Hematopoietic multipotent progenitor cell treated with erythropoietin and hydrocortisone succinate and interleukin-3 and kit ligand, for 8 days (in vitro differentiated cells): ENCODE measurements at places on chromosomes 3 and 15.

DNA sequence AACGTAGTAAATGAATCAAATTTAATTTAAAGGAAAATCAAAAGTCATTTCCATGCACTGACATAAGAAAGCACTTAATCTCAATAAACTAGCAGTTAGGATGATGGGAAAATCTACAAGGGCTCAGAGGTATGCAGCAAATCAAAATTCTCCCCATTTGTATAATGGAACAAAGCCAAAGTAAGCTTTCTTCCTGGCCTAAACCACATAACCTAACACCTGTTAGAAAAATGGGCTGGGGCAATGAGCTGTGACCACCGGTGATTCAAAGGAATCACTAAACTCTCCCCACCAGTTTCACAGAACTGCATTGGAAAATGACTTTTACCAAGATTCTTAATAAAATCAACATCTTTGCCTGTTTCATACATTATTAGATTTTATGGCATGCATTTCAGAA lies 1024.3 kb downstream of the FHIT start:
- DNase-seq = no peak

DNA sequence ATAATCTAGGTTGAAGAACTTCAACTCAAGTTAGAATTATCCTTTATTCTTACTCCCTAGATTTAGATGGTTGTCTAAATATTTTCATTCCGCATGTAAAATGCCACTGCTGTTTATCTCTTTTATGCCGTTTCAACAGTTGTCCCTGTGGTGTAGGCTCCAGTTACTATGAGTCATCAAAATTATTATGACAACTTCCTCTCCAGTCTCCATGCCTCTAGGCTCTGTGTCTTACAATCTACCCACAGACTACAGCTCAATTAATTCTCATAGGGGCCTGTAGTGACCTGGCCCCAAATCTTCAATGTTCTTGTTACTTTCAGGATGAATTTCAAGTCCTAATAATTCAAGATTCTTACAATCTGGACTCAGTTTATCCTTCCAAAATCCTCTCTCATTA lies 105.8 kb upstream of the UNC13C start:
- peak; percentile 7 for DNase-seq

GRCh38 chr3:164221297-164221696 lies 857.0 kb downstream of the SI start:
- DNase-seq = no peak

DNA sequence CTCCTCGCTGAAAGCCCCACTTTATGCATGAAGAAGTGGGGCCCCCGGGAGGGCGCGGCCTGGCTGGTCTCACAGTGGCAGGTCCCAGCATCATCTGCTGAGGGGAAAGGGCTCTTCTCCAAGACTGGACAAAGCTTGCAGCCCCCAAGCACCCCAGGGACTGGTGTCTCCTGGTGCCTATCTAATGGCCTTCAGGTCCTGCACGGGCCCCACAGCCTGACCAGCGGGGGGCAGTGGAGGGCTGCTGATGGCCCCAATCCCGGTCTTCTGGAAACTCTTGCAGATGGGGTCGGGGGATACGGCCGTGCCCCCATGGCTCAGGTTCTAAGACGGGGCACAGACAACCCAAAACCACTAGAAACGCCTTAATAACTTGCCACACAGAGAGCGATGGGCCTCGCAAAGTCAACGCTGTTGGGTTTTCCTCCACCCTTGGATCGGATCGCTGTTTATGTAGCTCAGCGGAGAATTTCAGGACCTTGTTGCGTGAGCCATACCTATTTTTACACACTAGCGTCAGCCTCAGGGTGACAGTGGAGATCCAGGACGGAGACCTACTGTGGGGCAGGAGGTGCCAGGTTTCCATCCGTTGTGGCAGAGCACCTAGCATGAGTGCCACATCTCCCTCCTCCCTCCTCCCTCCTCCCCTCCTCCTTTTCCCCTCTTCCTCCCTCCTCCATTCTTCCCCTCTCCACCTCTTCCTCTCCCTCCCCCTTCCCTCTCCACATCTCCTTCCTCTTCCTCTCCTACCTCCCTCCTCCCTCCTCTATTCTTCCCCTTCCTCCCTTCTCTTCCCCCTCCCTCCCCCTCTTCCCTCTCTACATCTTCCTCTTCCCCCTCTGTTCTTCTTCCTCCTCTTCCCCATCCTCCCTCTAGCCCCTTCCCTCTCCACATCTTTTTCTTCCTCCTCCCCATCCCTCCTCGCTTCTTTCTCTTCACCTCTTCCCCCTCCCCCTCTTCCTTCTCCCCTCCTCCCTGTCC lies 79.3 kb upstream of the ALDH1L1 start:
- peak; percentile 33 for DNase-seq

GRCh38 chr3:195443391-195443989 lies 670 bp upstream of the ACAP2 start:
- DNase-seq = no peak

GRCh38 chr3:36738702-36739101 lies 25.7 kb downstream of the DCLK3 start:
- no peak for DNase-seq

DNA sequence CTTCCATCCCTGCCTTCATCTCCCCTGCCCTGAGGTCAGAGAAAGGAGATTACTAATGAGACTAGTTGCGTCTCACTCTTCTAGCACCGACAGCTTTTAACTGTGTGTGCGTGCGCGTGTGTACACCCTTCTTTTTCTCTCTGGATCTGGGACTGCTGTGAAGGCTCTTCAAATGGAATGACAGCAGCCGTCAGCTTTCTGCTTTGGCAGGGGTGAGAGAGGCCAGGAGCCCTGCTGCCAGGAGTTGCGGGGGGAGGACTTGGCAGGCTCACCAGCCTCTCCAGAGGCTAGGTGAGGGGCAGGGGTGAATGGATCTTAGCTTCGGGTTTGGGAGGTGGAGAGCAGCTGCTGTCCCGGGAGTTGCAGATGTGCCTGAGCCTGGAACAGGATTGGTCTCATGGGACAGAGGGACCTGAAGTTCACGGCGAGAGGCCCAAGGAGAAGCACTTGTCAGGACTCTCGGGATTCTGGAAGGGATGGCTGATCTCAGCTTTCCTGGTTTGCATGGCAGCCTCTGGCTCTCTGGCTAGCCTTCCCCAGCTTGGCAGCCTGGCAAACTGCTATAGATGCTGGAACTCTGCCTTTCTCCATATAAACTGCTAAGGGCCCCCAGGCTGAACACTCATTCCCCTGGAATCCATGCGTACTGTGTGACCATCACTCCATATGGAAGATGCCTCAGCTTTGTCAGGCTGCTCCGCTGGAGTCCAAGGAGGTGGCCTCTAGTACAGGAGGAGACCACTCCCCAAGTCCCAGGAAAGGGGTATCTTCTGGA lies 16.6 kb downstream of the TEX264 start:
- DNase-seq = no peak

DNA sequence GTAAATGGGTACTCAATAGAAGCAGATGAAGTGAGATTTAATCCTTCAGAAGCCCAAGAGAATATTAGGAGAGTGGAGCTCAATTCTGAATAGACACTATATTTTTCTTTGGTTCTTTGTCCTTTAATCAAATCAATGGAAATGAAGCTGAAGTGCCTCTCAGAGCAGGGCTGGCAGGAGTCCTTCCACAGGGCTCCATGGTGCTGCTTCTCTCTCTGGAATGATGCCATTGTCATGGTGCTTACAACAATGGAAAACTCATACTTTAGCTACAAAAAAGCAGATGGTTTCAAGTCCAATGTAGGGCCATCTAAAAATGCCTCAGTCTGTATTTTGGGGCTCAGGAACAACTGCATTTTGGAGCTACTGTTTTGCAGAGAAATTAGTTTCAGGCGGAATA lies 125.1 kb downstream of the SNRK start:
- DNase-seq = no peak

- DNase-seq = no peak
Observed at GRCh38 chr3:25849641-25850385, 59.9 kb downstream of the OXSM start.

- DNase-seq = no peak
Observed at GRCh38 chr3:154178172-154178571, 57.0 kb downstream of the ARHGEF26 start.

- no peak for DNase-seq
Observed at GRCh38 chr3:63585927-63586326, 66.5 kb upstream of the SNTN start.

GRCh38 chr3:2268779-2269178 lies 170.1 kb downstream of the CNTN4 start:
- DNase-seq = no peak

DNA sequence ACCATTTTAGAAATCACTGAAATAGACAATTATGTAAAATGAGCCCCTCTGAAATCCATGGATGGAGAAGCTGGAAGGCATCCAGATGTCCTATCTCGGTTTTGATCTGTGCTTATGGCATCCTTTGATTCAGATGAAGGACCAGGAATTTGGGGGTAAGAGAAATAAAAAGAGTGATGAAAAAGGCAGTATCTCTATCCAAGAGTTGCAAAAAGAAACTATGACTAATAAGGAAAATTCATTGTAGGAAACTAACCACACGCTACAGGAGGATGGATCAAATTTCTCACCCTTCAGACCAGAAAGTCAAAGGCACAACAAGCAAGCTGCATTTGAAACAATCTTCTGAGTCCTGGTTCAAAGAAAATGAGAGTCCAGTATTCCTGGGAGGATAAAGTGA lies 34.8 kb downstream of the SRGAP3 start:
- DNase-seq = no peak

DNA sequence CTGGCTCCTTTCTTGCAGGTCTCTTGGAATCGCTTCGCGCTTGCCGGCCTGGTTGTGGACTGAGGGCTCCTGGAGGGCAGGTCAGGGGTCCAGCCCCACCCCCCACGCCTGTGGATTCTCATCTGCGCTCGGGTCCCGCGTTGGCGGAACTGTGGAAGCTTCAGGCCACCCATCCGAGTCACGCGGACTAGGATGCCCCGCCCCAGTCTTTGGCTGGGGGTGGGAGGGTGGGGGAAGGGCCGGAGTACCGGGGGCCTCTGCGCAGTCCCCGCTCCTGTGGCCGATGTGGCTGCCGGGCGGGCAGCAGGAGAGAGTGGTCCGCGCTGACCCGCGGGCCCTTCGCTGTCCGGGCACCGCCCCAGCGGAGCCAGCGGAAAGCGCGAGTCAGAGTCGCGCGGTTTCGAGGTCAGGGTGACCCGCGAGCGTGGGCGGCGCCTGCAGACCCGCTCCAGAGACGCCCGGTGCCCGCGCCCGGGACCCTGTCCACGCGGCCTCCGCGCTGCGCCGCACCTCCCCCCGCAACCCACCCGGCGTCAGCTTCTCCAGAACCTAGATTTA lies 114.2 kb downstream of the KLF13 start:
- DNase-seq = peak; percentile 41

DNA sequence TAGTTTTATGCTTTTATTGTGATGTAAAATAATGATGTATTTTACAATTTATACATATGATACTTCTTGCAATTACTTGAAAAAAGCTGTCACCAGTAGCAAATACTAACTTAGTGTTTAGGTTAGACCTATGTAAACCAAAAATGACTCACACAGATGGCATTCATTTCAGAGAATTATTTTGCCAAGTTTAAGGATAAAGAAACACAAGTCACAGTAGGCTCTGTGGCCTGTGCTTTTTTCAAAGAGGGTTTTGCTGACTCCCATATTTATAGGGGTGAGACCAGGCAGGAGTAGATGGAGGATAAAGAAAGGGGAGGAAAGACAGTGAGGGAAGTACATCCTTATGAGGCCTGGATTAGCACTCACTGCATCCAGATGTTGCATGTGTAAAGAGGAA lies 356.6 kb upstream of the NPAP1 start:
- no peak for DNase-seq

GRCh38 chr3:123028233-123028828 lies 768 bp upstream of the SEMA5B start:
- peak; percentile 60 for DNase-seq

DNA sequence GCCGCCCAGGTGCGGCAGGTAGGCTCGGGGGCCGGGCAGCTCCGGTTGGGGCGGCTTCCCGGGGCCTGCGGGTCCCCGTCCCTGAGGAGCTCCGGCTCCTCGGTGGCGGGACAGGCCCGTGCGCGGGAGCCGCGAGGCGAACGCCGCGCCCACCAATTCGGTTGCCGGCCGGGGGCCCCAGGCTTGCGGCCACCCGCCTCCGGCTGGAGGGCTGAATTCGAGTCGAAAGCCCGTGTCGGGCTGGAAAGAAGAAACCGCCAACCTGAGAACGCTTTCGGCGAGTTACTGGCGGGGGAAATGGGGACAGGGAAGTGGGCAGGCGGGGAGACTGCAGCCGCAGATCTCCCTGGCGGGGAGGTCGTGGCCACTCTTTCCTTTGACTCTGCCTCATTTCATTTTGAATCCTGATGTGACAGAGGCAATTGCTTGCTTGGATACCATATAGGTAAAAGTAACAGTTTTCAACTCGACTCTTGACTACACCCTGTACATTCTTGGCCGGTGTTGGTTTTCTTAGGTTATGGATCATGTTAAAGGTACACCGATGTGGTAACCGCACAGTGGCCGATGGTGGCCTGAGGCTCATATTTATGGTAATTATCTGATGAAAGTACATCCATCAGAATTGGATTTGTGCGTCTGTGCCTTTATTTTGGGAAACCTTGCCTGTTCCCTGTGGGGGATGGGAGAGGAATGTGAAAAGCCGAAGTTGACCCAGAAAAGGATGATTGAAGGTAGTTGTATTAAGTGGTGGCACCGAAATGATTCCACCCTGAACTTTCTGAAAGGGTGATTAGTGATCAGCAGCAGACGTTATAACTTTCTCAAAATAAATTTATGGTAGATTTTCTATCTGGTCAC lies 1.7 kb downstream of the B3GNT5 start:
- peak; percentile 36 for DNase-seq

DNA sequence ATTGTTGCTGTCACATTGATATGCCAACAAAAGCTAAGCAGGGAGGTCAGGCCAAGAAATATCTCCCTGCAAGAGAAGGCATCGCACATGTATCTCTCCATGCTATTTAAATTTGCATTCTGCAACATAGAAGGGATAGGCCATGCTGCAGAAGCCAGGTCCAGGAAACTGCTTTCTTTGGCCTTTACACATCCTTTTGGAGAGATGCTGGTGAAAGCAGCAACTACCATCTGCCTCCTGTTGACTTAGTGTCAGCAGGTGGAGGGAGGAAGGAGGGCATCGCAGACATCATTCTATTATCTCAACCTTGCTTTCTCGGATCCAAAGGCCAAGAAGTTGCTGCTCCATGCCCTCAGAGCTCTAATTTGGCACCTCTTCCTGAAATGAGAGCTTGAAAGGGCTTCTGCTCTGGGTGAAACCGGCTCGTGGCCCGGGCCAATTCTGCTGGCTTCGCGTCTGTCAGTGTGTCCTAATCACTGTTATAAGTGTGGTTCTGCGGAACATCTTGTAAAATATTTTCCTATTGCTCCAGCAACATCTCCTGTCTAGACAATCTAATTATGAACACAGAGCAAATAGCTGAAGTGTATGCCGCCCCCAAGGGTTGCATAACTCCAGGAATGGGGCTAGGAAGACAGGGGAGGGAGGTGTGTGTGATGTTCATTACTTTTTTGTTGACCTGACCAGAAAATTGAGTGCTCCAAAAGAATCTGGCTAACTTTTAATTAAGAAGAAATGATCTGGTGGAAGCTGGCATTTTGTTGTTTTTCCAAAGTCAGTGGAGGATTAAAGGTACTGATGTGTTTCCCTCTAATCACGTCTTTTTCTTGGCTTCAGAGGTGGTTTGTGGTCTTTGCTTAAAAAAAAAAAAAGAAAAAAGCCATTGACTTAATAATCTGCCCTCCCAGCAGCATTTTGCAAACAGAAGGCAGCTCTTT lies 89.1 kb downstream of the TPRG1 start:
- DNase-seq = no peak

GRCh38 chr15:97962263-97962662 lies 1.8 kb downstream of the ARRDC4 start:
- DNase-seq = no peak

GRCh38 chr15:76349301-76350070 lies 12.9 kb downstream of the ISL2 start:
- no peak for DNase-seq
